Kidney tubule cell (primary cell): ENCODE measurements at places on chromosomes 5 and 9.

GRCh38 chr9:18056269-18056992 lies 417.5 kb upstream of the ADAMTSL1 start:
- DNase-seq: peak; percentile 2

DNA sequence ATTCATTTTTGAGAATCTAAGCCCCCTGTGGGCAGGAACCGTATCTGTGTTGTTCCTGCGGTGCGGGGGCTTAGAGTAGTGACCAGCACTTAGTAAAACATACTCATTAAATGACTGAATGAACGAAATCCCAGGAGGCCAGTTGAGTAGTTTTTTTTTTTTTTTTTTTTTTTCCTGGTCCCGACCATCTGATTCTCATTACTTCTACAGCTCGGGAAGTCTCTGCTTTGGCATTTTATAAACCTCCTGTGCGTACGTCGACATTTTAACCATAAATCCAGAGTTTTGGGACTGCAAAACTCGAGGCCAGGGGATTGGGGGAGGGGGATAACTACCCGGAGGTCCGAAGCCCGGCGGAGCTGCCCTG lies 31.5 kb upstream of the SPRY4 start:
- DNase-seq: no peak

DNA sequence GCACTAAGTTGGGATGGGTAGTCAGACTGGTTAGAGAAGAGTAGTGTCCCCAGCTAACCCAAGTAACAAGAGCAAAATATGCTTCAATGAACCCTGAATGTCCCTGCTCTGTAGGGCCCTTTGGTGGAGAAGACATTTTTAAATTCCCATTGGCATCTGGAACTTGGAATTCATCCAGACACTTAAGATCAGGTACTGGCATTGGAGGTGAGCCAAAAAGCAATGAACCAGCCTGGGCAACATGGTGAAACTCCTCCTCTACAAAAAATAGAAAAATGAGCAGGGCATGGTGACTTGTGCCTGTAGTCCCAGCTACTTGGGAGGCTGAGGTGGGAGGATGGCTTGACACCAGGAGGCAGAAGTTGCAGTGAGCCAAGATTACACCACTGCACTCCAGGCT lies 58.9 kb upstream of the ZNF618 start:
- DNase-seq: peak; percentile 2

- DNase-seq: no peak
Observed at GRCh38 chr5:102218159-102218558, 77.9 kb downstream of the SLCO4C1 start.

GRCh38 chr5:57817001-57817453 lies 334.4 kb upstream of the ACTBL2 start:
- DNase-seq: peak; percentile 80

DNA sequence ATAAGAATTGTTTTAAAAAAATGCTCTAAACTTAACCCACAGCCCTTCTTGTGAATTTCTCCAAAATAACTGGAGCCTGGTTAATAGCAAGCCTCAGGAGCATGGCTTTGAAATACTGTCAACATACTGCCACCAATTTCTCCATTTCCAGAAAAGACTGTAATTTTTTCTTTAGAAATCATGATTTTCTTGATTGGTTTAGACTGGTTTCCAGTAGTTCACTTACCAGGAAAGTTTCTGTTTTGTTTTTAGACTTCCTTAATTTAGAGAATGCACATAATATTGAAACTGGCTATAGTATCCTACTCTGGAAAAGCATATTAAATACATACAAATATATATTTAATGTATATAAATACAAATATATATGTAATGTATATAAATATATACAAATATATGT lies 4.5 kb upstream of the CD274 start:
- no peak for DNase-seq

- DNase-seq: no peak
Observed at GRCh38 chr9:18350036-18350435, 123.9 kb upstream of the ADAMTSL1 start.

DNA sequence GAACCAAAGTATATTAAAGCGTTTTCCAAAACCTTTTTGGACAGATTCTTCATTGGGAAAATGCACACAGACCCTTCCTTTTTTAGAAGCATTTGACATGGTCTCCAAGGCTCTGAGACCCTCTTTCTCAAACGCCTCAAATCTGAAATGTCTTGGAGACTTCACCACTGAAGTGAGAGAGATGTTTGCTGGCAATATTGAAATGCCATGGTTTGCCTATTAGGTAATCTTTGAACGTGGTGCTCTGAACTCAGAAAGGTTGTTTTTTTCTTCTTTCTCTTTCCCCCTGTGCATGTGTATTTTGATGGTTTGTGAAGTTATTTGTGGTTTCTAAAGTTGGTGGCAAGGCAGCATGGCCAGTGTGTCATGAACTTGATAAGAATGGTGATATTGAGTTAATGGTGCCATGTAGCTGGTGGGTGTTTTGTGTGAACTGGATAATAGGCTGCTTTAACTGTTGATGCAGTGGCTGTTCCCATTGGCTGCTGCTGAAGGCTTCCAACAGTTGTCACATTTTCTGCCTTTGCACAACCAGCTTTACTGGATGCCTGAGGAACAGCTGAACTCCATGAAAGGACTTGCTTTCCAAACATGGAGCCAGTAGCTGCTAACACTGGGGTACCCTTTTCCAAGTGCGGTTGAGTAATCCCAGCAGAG lies 1.7 kb downstream of the PALM2AKAP2 start:
- DNase-seq: no peak
